KBM-7 (cell line): ENCODE measurements at places on chromosomes 5 and 9.

DNA sequence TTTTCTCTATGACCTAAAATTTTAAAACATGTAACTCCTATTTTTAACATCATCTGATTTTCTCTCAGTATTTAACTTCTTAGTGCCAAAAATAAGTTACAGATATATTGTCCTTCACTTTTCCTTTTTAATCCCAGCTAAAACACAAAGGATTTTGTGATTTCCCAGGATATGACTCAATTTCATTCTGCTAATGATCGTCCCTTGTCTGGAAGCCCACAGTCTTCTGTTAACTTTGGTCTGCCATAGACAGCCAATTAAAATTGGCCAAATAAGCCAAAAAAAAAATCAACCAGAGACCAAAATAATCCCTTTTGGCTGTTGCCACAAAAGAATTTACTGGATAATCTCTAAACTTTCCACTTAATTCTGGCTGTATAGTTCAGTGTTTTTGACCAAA, 124.5 kb upstream of the FST start:
- DNase-seq: no peak

GRCh38 chr5:77325921-77326541, 115.6 kb downstream of the PDE8B start:
- no peak for DNase-seq

- DNase-seq: no peak
Measured at GRCh38 chr5:7759257-7759871, 91.6 kb downstream of the CFAP90 start.

GRCh38 chr9:124873664-124874063, 11.7 kb downstream of the ARPC5L start:
- no peak for DNase-seq

DNA sequence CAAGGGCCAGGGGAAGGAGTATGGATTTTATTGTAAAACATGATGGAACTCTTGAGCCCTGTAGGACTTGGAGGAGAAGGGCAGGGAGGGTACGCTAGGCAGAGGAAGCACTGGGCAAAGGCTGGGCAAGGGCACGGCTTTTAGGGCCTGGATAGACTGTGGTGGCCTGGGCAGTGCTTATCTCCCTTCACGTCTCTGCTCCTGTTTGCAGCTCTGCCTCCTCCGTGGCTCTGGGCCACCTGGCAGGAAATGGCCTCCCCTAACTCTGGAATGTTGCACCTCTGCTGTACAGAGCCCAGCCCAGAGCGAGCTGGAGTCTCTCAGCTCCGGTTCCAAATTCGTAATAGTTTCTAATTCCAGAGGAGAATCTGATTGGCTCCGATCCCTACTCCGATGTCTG, 12.2 kb upstream of the STC2 start:
- DNase-seq: no peak

DNA sequence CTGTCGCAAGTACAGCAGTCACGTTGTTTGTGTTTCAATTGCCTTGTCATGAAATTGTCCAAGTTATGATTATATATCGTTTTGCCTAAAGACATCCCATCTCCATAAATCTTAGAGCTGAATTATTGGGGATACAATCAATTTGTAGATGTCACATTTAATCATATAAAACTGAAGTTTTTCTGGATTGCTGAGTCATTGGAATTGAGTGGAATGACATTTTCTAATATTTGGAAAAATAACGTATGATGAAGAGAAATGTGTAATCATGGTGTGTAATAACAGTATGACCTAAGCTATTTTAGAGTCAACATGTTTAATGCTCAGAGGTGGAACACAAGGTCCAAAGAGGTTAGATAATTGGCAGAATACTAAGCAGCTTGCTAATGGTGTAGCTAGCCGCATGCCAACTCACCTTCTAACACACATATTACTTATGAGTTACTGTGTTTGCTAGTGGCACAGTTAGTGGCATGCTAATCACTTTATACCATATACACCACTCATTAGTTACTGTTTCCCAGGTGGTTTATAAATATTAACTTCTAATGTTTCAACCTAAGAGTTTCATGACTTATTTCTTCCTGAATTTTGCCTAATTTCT, 473.1 kb upstream of the GRAMD2B start:
- no peak for DNase-seq

DNA sequence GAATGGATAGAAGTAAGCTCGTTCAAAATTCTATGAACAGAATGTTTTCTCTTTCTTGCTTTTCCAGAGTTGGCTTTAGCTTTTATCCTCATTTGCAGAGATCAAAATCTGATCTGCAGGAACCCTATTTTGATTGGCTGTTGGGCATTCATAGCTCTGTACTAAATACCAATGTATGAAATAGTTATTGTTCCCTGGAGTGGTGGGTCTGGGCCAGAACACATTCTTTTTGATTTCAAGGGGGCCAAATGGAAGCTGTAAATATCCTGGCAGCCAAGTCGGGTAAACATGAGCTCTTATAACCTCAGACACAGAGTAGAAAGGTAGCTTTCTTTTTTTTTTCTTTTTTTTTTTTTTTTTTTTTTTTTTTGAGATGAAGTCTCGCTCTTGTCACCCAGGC, 241.5 kb downstream of the PDZD2 start:
- DNase-seq: no peak

DNA sequence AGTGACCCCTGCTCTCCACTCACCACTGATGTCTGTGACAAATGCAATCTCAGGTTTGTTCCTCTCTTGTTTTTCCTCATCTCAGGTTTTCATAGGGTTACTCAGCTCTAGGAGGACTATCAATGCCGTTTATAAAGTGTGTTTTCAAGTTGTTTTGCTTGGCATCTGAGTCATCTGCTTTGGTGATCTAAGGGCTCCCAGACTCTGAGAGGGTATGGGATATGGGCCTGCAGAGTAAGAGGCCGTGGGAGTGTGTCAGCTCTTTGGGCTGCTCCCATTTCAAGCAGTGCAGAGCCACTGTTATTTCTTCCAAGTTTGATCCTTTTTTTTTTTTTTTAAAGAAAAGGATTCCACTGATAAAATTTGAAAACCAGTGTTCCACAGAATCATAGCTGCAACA, 46.3 kb downstream of the NNT start:
- DNase-seq: no peak

DNA sequence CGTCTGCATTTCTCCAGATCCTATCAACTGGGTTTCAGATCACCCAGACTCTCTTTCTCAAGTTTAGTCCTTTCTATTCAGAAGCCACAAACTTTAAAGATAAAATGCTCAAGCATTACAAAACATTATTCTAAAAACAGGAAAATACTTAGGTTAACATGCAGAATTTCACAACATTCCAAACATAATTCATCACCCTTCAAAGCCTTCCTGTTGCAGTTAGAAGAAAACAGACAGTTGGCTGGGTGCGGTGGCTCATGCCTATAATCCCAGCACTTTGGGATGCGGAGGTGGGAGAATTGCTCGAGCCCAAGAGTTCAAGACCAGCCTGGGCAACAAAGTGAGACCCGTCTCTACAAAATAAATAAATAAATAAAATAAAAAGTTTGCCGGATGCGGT, 7.7 kb upstream of the OCLN start:
- DNase-seq: no peak

DNA sequence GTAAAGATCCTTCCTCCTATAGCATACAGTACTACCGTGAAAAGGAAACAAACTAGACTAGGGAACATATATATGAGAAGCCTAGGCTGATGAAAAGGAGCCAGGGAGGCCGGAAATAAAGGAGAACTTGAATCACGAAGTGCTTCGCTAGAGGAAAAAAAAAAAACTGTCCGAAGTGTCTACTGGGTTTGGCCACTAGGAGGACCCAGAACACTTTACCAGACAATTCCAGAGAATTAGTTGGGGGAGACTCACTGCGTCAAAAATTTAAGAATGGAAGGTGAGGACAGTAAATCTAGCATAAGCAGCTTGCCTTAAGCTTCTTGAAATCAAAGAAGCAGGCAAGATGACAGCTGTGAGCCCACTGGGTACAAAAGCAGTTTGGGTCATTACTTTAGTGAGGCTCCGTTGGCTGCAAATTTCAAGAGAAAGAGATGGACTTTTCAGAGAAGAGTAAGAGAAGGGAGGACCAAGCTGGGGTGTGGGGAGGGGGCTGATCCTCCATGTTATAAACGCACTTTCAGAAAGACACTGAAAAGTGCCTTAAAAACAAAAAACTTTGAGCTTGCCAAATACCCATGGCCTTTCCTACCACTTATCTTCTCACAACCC, 47.4 kb downstream of the P4HA2 start:
- peak; percentile 85 for DNase-seq

- no peak for DNase-seq
Measured at GRCh38 chr5:149216496-149216895, 55.2 kb upstream of the AFAP1L1 start.
